ENCODE measurements at places on chromosomes 12 and 14.

GRCh38 chr14:51704545-51704944 lies 52.8 kb downstream of the FRMD6 start:
- peak; percentile 70 for DNase-seq

DNA sequence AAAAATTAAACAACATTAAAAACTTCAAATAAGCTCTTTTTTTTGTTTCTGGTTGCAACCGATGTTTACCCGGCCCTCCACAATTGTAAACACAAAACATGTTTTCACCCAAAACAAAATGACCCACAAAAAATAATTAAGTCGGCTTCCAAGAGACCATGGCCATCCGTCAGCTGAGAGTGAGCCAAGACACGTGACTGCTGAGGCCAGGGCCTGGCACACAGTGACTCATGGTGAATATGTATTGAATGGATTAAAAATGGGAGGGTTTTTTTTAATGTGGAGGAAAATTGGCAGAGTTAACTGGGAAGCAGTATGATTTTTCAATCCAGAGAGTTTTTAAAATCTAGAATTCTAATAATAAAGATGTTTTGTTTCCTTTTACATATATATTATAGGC lies 13.8 kb upstream of the CPNE8 start:
- no peak for DNase-seq

DNA sequence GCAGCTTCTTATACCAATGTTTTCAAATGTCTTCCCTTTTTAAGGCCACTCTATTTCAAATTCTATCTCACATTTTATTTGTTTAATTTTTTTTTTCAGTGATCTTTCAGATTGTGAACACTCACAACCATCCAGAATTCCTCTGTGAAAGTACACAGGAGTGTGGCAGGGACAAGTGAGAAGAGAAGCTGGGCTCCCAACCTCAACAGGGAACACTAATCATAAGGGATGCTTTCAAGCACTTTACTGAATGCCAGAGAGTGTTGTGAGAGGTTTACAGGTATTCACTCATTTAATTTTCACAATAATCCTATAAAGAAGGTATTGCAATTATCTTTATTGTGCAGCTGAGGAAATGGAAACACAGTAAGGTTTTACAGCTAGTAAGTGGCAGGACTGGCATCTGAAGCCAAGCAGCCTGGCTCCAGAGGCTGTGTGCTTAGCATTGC lies 60.1 kb upstream of the PYGL start:
- DNase-seq, result no peak

DNA sequence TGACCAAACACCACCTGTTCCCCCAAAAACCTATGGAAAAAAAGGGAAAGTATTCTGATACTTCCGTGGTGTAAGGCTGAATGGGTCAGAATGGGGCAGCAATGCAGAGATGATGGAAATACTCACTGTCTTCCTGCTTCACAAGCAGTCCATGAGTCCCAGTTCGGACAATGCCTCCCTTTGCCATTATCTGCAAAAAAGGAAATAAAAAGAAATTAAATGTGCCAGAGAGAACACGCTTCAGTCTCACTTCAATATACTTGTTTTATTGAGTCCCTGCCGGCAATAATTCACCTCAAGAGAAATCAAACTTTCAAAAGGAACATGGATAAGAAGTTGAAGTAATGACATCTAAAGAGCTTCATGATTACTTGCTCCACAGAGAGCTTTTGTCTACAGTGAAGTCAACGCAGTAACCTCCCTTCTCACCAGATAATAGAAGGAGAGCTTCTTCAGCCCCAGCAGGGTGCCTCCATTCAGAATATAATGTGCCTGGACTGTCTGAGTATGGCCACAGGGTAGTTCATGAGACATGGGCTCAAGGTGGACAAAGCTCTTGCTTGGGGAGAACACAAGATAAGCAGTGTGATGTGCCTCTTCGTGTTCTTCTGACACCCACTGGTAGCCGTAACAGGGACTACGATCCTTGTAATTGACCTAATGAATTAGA lies 14.6 kb downstream of the A2M start:
- DNase-seq, result no peak

GRCh38 chr12:104976703-104977102 lies 9.4 kb upstream of the NOPCHAP1 start:
- peak; percentile 9 for DNase-seq

- DNase-seq, result no peak
Measured at GRCh38 chr12:7302266-7302986, 1.4 kb upstream of the ACSM4 start.

- no peak for DNase-seq
Measured at GRCh38 chr12:34404377-34405285, 382.3 kb downstream of the ALG10 start.

- no peak for DNase-seq
Measured at GRCh38 chr14:45641541-45641940, 388.5 kb upstream of the MIS18BP1 start.

DNA sequence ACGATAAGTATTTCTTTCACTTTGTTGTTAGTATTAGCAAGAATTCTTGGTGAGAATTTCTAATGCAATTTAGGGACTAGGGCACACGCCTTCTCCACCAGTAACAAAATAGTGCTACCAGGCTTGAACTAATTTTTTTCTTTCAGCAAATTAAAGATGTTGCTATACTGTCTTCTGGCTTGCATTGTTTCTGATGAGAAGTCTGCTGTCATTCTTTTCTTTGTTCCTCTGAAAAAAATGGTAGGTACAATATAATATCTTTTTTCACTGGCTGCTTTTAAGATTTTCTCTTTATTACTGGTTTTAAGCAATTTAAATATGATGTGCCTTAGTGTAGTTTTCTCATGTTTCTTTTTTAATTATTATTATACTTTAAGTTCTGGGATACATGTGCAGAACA lies 171.2 kb downstream of the PCNX1 start:
- no peak for DNase-seq

GRCh38 chr12:45944771-45945170 lies 45.6 kb downstream of the SCAF11 start:
- no peak for DNase-seq

GRCh38 chr12:127550271-127550670 lies 716.7 kb upstream of the TMEM132C start:
- DNase-seq, result no peak

All from GM23338 (cell line).